ENCODE measurements at places on chromosomes 7 and 10. TPM values are rescaled to one million over a fixed set of nuclear protein-coding genes. Genes with fewer than 3 reads are reported as not detected.

The PRRT4 gene
- 0.26 TPM for total RNA-seq

DNA sequence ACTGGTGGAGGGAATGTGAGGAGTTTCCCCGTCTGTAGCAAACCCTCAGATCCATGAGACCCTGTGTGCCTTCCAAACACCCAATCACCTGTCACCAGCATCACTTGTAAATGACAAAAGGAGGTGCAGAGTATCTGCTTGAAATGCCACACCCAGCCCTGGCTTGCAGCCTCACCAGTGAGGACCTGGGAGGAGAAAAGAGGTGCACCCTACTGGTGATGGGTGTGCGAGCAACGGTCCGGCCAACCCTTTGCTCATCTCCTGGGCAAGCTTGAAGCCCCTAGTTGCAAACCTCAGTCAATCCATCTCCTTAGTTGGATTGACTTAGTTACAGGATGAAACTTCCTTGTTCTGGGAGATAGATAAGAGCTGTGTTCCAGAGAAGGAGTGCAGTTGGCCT, 62.4 kb upstream of the WAPL start:
- no peaks in the 10 kb centered on the region for H3K27me3 ChIP-seq
- DNase-seq = no peak
- H3K4me3 ChIP-seq = no peak overlapping the region
- H3K27ac ChIP-seq = no peak overlapping the region
- peaks cover 2% of the 10 kb centered on the region for H3K4me1 ChIP-seq

DNA sequence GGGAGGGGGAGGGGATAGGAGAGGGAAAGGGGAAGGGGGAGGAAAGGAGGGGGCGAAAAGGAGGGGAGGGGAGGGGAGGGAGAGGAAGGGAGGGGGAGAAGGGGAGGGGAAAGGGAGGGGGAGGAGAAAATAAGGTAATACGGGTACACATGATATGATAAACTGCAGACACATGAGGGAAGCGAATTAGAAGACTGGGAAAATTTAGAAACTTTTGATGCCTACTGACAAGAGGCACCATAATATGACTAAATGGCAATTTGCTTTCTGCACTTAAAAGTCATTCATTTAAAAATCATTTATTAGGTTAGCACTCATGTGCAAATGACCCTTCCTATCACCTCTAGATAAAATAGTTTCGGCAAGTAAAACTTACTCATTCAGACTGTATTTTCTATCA, 73.6 kb downstream of the ARHGAP12 start:
- no peak overlapping the region for H3K4me3 ChIP-seq
- DNase-seq = no peak
- H3K36me3 ChIP-seq = peaks cover 11% of the 10 kb centered on the region
- H3K27me3 ChIP-seq = no peaks in the 10 kb centered on the region
- no peak overlapping the region for H3K27ac ChIP-seq

- H3K27me3 ChIP-seq = no peaks in the 10 kb centered on the region
- H3K27ac ChIP-seq = peak overlapping the region; percentile 72
- DNase-seq = no peak
- H3K36me3 ChIP-seq = no peaks in the 10 kb centered on the region
- H3K4me1 ChIP-seq = peaks cover 23% of the 10 kb centered on the region
- no peak overlapping the region for H3K4me3 ChIP-seq
Measured at GRCh38 chr7:55065079-55065478, 46.3 kb downstream of the EGFR start.

- no peaks in the 10 kb centered on the region for H3K4me1 ChIP-seq
- H3K36me3 ChIP-seq = no peaks in the 10 kb centered on the region
- H3K27me3 ChIP-seq = no peaks in the 10 kb centered on the region
Measured at GRCh38 chr10:11435581-11435981, 175.9 kb downstream of the USP6NL start.

DNA sequence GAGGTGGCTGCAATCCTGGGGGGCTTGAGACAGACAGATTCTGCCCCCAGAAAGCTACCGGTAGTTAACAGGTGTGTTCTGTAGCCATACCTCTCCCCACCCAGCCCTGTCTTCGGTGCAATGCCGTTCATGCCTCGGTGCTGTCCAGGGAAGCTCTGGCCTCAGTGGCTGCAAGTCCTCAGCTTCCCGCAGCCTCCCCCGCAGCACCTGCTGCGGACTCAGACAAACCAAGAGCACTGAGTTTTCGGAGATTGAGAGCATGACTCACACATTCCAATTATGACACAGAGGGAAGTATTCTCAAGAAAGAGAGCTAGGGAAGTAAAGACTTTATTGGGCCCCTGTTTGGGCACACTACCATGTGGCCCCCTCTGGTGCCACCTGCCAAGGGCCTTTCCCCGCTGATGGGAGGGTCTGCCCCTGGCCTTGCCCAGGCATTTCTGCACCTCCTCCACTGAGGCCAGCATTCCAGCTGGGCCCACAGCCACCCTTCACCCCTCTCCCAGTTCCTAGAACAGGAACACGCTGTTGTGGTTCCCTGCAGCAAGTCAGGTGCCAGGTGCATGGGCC, 30.2 kb upstream of the EZH2 start:
- DNase-seq = no peak
- no peak overlapping the region for H3K27ac ChIP-seq
- peaks cover 4% of the 10 kb centered on the region for H3K4me1 ChIP-seq
- H3K4me3 ChIP-seq = no peak overlapping the region
- no peaks in the 10 kb centered on the region for H3K36me3 ChIP-seq
- H3K27me3 ChIP-seq = no peaks in the 10 kb centered on the region

DNA sequence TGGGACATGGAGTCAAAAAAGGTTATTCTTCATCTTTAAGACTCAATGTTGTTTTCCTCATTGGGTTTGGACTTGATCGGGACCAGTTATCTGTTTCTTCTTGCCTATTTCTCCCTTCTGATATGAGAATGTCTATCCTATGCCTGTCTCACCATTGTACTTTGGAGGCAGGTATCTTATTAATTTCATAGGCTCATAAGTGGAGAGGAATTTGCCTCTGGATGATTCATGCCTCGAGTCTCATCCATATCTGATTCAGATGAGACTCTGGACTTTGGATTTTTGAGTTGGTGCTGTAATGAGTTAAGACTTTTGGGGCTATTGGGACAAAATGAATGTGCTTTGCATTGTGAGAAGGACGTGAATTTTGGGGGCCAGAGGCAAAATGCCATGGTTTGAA, 36.2 kb upstream of the CCDC7 start:
- no peak for DNase-seq
- no peaks in the 10 kb centered on the region for H3K27me3 ChIP-seq
- H3K4me1 ChIP-seq = no peaks in the 10 kb centered on the region

GRCh38 chr7:86939197-86939814, 120.1 kb downstream of the ELAPOR2 start:
- no peaks in the 10 kb centered on the region for H3K27me3 ChIP-seq
- peaks cover 4% of the 10 kb centered on the region for H3K4me1 ChIP-seq
- H3K27ac ChIP-seq = no peak overlapping the region
- H3K36me3 ChIP-seq = peaks cover 9% of the 10 kb centered on the region
- no peak for DNase-seq

GRCh38 chr7:78326876-78327275, 528.3 kb downstream of the PHTF2 start:
- no peaks in the 10 kb centered on the region for H3K27me3 ChIP-seq
- no peaks in the 10 kb centered on the region for H3K4me1 ChIP-seq
- H3K4me3 ChIP-seq = no peak overlapping the region
- no peak for DNase-seq
- no peak overlapping the region for H3K27ac ChIP-seq
- no peaks in the 10 kb centered on the region for H3K36me3 ChIP-seq

Measured in upper lobe of right lung (tissue), 1 donor.